Effector memory CD8-positive, alpha-beta T cell (primary cell): ENCODE measurements at places on chromosomes 2 and 18.

DNA sequence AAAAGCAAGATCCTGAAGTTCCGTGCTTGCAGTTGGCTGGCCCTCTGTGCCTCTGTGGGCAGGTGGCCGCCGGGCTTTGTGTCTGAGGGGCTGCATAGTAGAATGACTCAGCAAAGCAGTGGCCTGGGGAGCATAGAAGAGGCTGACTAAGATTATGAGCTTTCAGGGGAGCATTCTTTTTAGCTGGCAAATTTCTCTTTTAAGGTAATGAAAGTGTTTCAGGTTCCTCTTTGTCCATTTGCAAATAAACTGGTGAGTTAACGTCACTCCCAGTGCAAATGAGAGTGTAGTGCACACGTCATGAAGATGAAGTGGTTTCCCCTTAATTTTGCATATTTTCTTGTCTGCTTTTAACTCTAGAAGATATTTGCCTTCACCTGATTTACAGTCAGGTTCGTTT, 98.6 kb downstream of the BCL2L11 start:
- no peak for DNase-seq

- DNase-seq: no peak
These were observed 21.8 kb upstream of the GLS start for GRCh38 chr2:190858817-190859216.

DNA sequence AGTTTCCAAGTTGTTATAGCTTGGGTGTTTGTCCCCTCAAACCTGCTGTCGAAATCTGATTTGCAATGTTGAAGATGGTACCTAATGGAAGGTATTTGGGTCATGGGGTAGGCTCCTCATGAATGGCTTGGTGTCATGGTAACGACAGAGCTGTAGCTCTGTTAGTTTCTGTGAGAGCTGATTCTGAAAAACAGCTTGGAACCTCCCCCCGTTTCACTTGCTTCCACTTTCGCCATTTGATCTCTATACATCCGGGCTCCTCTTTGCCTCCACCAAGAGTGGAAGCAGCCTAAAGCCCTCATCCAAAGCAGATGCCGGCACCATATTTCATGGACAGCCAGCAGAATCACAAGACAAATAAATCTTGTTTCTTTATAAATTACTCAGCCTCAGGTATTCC, 1035.1 kb upstream of the SLC39A10 start:
- DNase-seq: no peak

- no peak for DNase-seq
These were observed 520.8 kb downstream of the RNF144A start for GRCh38 chr2:7437716-7438632.

DNA sequence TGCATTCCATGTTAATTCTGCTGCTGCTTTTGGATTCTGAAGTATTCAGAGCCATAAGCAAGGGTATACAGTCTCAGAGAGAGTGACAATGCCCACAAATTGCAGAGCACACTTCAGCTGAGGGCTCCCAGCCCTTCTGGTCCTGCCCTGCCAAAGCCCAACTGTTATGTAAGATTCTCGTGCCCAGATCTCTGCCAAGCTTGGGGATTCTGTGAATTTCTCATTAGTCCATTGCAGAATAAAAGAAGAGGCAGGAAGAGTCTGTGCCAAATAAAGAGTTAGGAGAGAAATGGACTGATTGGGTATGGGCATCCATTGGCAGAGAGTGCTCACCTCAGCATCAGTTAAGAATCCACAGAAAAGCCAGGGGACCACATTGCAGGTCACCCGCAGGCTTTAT, 112.0 kb upstream of the PNPT1 start:
- no peak for DNase-seq

DNA sequence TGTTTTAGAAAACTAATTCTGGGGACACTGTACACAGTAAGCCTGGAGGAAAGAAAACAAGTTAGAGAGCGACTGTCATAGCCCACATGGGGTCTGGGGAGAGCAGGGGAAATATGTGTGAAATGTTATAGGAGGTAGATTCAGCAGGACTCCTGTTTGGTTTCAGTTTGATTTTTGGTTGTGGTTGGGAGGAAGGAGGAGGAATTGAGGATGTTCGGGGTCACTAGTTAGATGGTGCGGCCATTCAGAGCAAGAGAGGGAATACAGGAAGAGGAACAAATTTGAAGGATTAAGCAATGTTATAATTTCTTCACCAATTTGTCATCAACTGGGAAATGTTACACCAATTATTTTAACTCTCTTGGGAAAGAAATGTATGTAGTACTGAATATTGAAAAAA, 25.1 kb downstream of the TTC39C start:
- DNase-seq: no peak

DNA sequence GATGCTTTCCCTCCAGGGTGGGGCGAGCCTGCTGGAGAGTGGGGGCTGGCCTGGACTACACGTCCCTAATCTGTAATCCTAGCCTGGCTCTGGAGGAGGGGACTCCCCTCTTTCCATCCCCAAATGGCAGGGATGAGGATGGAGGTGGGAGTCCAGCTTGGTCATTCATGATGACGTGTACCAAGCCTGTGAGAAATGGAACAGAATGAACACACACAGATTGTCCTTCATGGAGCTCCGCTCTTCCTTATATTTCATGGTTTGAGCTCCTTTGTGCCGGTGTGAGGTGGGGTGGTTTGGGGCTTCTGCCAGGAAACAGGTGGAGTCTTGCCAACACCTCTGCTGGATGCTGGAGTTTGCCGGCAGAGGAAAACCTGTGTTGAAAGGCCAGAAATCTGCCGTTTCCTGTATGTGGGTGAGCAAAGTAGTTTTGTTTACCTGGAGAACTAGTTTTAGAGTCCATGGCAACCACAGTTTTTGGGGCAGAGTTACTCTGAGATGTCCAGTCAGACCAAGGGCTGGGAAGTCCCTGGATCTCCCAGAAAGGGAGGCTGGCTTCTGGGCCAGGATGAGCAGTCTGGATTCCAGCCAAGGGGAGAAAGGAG, 417.6 kb upstream of the MEX3C start:
- DNase-seq: no peak

GRCh38 chr2:118942031-118942430, at the start of gene MARCO:
Gene MARCO (plus strand): TSS chr2:118942194. CDS start chr2:118942301, 107 bp downstream.
- DNase-seq: no peak

DNA sequence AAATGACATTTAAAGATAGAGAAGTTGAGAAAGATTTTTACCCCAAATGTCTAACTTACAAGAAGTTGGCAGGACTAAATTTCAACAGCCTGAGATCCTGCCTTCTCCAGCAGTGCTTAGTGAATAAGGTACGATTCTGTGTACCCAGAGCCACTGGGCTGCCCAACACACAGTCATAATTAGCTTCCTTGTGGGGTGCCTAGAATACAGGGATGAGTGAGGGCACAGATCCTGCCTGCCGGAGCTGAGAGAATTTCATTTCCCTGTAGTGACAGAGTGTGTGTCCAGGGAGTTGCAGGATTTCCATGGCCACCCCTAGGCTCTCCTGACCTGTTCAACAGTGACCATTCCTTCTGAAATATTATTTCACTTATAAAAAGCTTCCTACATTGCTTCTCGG, 27.0 kb downstream of the GREB1 start:
- no peak for DNase-seq

GRCh38 chr18:29378651-29379136, 1201.8 kb upstream of the CDH2 start:
- DNase-seq: no peak

GRCh38 chr2:152544638-152545037, 172.6 kb downstream of the PRPF40A start:
- DNase-seq: no peak

DNA sequence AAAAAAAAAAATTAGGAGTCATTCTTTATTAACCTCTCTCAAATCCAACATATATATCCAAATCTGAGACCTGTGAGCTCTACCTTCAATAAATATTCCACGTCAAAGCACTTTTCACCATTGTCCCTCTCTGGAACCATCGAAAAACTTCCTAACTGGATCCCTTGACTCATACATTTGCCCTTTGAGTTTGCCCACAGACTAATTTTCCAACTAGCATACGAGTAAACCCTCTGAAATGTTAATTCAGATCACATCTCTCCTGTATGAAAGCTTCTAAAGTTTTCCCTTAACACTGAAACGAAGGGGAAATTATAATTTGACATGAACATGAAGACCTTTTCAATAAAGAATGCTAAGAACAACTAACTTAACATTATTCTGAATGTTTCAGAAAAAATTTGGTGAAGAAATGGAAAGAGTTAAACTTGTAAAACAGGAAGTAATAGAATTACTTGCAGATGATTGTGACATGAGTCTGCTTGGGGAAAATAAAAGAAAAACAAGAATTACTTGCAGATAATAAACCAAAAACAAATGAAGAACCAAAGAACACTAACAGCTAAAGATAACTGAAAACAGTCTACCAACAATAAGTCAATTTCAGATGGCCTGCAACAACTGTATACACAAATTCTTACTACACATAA, 110.6 kb downstream of the C2orf74 start:
- no peak for DNase-seq

DNA sequence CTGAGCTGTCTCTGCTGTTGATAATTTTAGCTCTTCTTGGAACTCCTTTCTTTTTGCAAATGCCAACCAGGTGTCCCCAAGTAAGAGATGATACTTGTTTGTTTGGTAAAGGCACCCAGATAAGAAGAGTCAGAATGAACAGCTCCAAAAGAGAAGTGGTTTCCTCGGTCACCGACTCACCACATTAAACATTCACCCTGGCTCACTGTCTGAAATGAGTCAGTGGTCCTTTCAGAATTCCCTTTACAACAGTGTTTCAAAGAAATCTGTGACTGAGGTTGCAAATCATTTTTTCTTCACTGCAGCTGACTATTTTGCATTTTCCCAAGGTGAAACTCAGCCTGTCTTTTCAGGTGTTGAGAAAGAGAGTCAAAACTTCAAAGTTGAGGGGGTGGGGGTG, 16.2 kb upstream of the CXCR4 start:
- no peak for DNase-seq

- DNase-seq: no peak
These were observed 131.7 kb upstream of the TWIST2 start for GRCh38 chr2:238716171-238716570.

DNA sequence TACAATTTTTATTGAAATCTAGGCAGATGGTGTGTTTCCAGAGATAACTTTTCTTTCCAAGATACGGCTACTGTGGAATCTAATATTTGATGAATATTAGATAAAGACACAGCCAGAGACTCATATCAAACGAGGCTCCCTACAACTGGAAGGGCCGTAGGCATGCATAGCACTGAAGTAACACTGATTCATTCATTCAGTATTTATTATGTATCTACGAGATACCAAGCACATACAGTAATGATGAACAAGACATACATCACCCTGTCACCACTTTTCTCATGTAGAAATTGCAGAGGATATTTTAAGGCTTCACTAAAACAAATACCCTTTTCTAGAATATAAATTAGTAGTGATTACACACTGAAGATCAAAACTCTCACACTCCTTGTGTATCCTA, 74.5 kb downstream of the KCTD18 start:
- no peak for DNase-seq

GRCh38 chr2:218802386-218802994, 20.5 kb downstream of the CYP27A1 start:
- DNase-seq: no peak

GRCh38 chr2:109317471-109318095, 188.6 kb downstream of the SH3RF3 start:
- no peak for DNase-seq

- no peak for DNase-seq
These were observed 102.3 kb downstream of the SPHKAP start for GRCh38 chr2:228079194-228079593.

DNA sequence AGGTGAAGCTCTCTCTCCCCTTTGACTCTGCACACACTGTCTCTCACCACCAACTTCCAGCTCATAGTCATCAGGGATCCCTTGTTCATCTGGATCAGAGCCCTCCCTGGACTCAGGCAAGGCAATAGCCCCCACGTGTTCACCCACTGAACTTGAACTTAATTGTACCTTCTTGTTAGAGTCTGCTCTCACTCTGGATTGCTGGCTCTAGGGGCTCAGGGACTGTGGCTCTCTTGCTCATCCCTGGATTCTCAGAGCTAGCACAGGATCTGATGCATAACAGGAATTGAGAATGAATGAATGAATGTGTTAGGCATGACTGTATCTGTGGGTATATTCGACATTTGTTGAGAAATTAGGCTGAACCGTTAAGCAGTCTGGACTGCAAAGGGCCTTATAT, 16.7 kb upstream of the ASAP2 start:
- no peak for DNase-seq

DNA sequence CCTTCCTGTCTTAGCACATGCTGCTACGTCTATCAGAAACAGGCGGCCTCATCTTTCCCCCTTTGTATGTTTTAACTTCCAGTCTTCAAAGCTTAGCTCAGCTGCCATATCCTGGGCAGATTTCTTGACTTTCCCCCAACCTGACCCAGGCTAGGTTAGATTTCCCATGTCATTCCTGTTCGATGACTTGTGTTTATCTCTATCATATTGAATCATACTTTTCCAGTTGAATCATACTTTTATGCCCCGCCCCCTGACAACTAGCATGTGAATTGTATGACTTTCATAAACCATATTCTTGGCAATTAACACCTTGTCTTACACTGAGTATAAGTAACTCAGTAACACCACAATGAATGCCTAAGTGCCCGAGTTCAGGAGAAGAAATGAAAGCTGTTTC, 128.3 kb downstream of the CYRIA start:
- DNase-seq: no peak

DNA sequence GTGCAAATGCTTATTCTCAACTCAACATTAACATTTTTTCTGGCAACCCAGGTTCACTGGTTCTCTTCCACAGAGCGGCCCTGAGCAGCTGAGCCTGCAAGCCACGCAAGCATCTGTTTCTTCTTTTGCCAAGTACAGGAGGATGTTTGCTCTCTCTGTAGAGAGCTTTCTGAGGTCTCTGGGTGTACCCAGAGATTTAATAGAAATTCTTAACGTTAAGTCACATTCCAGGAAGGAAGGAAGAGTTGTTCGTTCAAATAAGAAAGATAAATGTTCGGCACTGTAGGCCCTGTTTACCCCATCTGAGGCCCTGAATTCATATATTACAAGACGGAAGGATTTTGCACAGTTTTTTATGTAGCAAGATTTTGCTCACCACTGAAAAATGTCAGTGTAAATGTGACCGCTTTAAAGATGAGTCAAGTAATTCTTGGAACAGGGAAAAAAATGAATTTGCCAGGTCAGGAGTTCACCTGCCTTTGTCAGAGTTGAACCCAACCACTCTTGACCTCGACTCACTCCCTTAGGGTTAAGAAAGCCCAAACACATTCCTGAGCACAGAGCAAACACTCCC, 30.1 kb downstream of the KCTD18 start:
- no peak for DNase-seq

- DNase-seq: no peak
These were observed at the start of gene ANTXR1 for GRCh38 chr2:69013142-69013839. Gene ANTXR1 (plus strand): TSS chr2:69013179. CDS start chr2:69013500, 321 bp downstream.

- DNase-seq: no peak
These were observed 16.4 kb upstream of the KIAA2012 start for GRCh38 chr2:202056611-202057010.
